ENCODE measurements at places on chromosomes 12 and 14.

DNA sequence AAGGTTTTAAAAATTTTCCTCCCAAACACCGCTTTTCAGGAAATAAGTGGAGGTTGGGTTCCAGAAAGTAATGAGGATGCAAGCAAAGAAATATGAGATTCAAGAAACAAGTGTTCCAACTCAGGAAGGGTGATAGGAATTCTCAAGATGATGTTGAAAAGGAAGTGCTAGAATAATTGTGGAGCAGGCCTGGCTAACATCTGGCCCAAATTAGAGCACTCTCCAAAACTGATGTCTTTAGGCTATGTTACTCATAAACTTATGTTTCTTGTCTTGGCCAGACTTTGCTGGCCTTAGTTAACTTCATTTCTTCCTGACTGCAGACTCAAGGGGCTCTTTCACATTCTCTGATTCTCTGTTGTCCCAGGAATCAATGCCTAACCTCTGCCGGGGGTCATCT, 116.3 kb downstream of the TMTC3 start:
- no peak for DNase-seq

DNA sequence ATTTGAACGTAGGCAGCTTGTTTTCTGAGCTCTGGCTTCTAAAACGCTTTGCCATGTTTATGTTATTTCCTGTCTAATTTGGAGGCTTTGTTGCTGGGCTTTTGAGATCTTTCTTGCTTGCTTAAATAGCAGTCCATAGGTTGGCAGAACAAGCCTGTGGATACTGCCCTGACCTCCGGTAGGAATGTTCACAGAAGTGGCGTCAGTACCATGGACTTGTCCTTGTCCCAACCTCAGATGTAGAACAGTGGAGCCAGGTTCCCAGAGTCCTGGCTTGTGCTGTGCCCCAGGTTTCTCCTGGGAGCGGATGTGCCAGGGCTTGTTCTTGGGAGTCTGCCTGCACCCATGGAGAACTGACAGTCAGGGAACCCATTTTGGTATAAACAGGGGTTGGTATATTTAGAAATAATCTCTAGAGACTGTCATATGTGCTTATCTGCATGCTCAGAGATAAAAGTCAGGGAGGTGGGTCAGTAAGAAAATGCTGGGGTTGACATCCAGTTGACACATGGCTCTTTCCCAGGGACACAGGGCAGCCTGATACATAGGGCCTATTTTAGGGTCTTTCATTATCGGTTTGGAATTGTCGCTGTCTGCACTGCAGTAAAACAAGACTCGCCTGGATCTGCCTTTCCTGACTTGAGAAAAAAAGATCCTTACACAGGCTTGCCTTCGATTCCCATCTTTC, 22.9 kb downstream of the CACNA1C start:
- no peak for DNase-seq

DNA sequence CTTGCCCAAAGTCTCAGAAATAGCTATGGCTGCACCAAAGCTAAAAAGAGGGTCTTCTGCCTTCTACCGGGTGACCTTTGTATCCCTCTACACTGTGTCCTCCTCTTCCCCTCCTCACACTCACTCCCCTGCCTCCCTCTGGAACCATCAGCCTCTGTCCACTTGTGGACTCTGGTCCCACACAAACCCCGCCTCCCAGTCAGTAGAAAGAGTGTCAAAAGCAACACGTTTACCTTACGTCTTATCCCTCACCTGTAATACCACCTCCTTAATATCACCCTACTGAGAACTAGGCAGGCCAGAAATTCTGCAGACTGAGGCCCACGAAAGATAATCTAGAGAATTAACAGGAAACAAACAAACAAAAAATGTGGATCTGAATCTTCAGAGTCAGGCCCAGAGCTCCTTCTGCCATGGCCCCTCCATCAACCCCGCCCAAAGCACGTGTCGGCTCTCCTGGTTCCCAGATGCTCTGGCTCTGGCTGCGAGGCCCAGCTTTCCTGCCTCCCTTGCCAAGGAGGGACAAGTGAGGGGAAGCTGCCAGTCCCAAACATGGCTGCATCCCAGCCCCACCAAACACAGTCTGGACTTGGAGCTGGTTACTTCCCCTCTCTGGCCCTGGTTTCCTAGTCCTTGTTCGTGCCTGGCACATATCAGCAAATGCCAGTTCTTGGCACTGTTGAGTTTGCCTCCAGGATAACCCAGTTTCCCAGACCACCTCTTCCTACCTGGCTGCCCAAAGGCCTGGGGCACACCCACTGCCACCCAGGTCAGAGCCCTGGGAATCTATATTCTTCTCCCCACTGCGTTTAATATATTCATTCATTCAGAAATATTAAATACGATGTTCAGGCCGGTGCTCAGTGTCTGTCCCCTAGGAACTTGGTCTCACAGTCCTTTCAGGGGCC, 2.7 kb downstream of the ACTN1 start:
- DNase-seq: no peak

- peak; percentile 56 for DNase-seq
Measured at GRCh38 chr14:61662437-61663311, 32.6 kb upstream of the HIF1A start.

- DNase-seq: no peak
Measured at GRCh38 chr12:79453820-79454219, 236.9 kb downstream of the PAWR start.

DNA sequence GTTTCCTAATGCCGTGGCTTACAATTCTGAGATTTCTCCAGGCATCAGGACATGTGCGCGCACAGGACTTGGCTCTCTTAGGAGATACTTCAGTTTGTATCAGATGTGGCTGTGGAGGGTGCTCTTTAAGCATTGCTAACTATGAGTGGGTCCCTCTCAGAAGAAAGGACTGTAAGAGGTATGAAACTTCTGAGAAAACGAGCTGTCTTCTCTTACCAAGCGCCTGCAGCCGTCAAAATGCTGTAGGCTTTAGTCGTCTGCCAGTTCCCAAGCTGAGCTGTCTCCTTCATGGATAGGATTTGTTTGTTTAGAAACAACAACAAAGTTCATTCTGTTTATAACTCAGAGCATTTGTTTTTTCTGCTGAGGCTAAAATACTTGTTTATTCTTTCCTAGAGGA, 16.1 kb upstream of the MANSC4 start:
- no peak for DNase-seq

GRCh38 chr14:78319887-78320635, 149.9 kb downstream of the NRXN3 start:
- DNase-seq: no peak

GRCh38 chr12:124720004-124720680, 143.5 kb downstream of the SCARB1 start:
- DNase-seq: no peak

- no peak for DNase-seq
Measured at GRCh38 chr12:100610666-100611430, 37.4 kb downstream of the GAS2L3 start.

DNA sequence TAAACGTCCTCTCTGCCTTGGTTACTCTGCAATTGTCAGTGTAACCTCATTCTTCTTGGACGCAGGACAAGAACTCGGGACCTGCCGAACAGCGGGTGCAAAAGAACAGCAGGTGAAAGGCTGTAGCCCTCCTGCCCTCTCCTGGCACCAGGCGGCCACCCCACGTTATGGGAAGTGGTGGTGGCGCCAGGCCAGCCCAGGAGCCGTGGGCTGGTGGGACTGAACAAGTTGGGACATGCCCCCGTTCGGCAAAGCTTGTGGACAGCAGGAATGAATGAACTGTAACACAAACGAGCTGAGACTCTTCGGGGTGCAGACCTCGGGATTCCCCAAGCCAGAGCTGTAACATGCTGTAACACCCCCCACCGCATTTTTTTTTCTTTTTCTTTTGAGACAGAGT, 6.6 kb upstream of the M6PR start:
- no peak for DNase-seq

- no peak for DNase-seq
Measured at GRCh38 chr14:105286759-105287144, 14.0 kb downstream of the BRF1 start.

DNA sequence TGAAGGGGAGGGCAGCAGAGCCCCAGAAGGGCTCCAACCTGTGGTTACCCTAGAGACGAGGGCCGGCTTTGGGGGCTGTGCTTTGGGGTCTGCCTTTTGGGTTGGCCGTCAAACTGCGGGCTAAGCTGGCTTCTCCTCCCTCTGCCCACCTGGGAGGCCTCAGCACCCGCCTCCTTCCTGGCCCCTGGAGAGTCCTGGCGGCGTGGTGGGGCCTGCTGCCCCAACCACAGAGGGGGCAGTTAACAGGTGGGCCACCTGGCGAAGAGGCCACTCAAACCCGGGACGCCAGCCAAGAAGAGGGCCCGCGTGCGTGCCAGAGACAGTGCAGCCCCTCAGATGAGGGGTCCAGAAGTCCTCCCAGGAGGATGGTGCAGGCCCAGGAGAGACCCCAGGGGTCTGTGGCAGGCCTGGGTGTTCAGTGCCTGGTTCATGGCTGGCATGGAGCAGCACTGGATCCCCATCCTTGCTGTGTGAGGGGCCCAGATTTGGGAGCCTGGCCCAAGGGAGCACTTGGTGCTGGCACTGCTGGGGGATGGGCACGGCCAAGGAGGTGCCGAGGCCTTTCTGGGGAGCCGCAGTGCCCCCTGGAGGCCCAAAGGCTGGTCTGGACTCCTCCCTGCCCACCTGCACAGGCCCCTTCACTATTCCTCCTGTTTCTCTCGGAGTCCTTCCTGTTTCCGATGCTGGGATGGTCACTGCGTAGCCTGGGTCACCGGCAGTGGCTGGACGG, 48.8 kb downstream of the LRCOL1 start:
- DNase-seq: peak; percentile 72

DNA sequence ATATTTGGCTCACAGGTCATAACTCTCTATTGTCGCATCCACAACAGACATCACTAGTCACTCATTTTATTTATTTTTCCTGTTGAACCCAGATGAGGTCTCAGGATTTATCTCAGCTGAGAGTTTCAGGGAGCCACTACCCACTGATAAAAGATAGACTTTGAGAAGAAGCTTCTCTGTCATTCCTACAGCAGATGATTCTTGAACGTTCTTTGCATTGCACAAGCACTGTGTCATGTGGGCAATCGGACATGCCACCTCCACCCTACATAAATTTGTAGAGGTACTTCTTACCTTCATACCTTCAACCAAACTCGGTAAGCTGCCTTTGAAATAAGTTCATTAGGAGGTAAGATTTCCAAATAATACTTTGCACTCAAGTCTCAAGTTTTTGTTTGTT, 627.9 kb upstream of the TBX3 start:
- no peak for DNase-seq

DNA sequence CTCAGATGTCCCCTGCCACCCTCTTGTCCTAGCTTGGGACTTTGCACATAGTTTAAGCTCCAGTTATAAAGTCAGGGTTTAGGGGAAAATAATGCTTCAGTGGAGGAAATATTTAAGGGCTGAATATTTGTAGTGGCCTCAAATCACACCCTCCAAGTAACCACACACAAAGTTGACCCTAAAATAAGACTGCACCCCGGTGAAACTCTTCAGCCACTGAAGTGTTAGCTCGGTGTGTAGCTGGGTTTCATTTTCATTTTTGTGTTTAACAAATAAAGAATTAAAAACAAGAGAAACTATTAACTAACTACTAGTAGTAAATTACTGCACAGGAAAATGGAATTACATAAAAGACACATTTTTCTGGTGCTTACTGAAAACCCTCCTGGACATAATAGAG, 14.8 kb upstream of the BCL11B start:
- DNase-seq: no peak

- no peak for DNase-seq
Measured at GRCh38 chr14:68112442-68112841, 292.9 kb downstream of the RAD51B start.

- no peak for DNase-seq
Measured at GRCh38 chr12:22657538-22657937, 32.6 kb downstream of the ETNK1 start.

- DNase-seq: no peak
Measured at GRCh38 chr12:129080821-129081220, 227.5 kb downstream of the GLT1D1 start.

DNA sequence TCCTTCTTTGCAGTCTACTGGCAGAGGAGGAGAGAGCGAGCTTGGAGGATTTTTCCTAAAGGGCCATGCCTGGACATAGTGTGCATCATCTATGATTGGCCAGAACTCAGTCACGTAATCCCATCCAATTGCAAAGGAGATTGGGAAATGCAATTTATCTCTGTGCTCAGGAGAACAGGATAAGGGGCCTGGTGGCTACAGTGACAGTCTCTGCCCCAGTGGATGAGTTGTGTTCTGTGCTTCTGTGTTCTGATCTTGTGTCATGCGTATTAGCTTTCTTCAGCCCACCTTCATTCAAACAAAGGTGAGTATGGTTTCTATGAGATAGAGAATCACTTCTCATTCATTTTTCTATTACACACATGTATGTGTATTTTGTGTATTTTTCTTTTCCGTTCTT, 144.3 kb downstream of the NRXN3 start:
- DNase-seq: no peak

- no peak for DNase-seq
Measured at GRCh38 chr14:21038441-21039422, 3.4 kb upstream of the RNASE7 start.

DNA sequence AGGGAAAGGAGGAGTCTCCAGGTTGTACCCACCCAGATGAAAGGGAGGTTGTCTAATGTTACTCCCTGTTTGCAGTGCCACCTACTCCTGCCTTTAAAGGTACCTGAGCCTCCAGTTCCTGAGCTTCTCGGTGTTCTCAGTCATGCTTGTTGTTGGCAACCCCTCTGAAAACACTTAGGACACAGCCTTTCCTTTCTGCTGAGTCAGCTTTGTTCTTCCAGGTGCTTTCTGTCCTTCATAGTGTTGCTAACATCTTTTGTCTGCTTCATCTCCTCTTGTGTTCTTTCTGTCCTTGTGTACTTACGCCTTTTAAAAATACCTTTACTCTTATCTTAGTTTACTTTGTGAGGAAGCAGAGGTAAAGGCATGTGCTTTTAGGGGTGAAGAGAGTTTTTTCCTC, 97.0 kb upstream of the NEDD1 start:
- DNase-seq: no peak

DNA sequence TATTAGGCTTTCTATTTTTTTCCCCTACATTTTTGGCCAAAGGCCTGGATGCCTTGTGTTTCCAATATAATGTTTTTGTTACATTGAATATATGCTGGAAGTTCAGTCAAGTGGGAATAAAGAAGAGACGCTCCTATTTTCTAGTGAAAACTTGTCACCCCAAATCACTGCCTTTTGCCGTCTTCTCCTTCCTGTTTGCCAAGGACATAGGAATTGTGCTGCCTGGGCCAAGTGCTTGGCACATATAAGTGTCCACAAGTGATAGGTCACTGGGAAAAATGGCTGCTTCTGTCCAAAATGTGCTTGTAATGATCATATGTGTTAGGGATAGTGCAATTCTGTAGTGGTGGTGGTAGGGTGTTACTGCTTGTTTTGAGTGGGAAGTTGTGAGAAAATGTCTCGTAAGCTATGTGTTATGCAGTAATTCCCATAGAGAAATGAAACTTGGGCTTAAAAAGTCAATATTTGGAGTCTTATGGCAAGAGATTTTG, 11.6 kb upstream of the KCNJ8 start:
- no peak for DNase-seq

DNA sequence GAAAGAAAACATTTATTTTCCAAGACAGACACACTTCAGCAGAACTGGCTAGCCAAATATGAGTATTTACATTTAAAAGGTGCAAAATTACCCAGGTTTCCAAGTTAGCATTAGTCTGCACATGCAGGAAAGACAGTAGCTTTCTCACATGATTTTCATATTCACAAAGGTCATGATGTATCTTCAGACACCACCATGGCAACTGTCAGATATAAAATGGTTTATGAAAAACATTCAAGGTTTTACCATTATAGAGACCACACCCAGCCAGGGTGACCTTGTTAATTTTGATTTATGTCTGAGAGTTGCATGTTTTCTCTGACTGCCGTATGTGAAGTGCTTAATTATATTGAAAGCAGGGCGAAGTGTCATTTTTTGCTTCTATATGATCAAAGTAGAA, 91.2 kb downstream of the GXYLT1 start:
- no peak for DNase-seq

GRCh38 chr12:116599285-116600136, 40.3 kb downstream of the MAP1LC3B2 start:
- DNase-seq: peak; percentile 61

Measured in GM19239 (cell line).